ENCODE measurements at places on chromosomes 5 and 9.

GRCh38 chr5:60162441-60162840 lies 268.9 kb upstream of the PDE4D start:
- no peak for DNase-seq

DNA sequence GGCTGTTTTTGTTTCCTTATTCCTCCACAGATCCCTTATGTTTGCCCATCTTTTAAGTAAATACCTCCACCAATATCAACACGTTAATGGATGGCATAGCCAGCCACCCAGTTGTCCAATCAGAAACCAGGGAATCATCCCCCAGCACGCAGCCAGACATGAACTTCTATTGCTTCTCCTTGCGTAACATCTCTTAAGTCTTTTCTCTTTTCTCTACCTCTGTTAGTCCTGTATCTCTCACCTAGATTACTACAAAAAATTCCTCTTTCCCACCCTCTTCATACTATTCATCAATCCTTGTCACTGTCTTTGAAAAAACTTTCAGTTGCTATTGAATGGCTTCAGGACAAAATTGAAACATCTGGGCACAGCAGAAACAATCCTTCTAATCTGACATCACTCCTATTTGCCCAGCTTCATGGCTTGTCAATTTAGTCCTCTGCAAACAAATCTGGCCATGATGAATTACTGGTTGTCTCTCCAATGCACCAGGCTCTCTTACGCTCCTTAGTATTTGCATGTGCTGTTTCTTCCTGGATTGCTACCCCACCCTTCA lies 349.3 kb downstream of the RAB3C start:
- no peak for DNase-seq

DNA sequence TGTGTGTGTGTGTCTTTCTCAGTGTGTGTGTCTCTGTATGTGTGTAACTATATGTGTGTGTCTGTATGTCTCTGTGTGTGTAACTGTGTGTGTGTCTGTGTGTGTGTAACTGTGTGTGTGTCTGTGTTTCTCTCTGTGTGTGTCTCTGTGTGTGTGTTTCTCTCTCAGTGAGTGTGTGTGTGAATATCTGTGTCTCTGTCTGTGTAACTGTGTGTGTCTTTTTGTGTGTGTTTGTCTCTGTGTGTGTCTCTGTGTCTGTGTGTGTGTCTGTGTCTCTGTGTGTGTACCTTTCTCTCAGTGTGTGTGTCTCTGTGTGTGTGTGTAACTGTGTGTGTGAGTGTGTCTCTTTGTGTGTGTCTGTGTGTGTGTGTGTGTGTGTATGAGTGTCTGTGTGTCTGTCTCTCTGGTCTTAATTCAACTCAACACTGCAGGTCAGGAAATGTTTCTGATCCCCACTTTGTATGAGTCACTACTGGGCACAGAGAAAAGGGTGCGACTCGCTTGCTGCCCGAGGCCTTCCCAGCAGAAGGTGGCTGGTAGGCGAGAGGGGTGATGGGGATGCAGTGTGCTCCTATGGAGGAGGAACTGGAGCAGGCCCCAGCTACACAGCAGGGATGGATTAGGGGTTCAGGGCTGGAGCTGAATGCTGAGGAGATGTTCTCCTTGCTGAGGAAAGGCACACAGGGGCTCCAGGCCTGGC lies 52.1 kb downstream of the NSG2 start:
- no peak for DNase-seq

- DNase-seq, result no peak
Observed at GRCh38 chr5:139880416-139881142, 85.0 kb downstream of the PSD2 start.

DNA sequence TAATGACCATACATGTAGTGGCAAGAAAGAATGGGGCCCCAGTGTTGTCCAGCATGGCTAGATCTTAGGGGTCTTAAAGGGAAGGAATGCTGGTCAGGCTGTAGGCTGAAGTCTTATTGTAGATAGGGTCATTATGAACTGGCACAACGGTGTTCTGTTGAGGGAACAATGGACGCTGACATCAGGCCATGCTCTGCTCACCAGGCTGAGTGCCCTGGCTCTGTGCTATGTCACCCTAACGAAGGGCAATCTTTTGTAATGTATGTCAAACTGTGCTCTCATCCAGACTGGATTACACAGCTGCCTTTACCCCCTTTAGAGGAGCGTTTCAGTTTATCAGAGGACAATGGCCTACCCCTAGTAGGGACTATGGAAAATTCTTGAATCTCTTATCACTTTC lies 14.6 kb upstream of the ZNF608 start:
- DNase-seq, result no peak

Measured in GM12865 (cell line).